ENCODE measurements at places on chromosomes 7 and 10.

- no peak for DNase-seq
Measured at GRCh38 chr10:129494740-129495139, 27.7 kb downstream of the MGMT start.

- no peak for DNase-seq
Measured at GRCh38 chr7:1769286-1770200, 99.5 kb downstream of the ELFN1 start.

DNA sequence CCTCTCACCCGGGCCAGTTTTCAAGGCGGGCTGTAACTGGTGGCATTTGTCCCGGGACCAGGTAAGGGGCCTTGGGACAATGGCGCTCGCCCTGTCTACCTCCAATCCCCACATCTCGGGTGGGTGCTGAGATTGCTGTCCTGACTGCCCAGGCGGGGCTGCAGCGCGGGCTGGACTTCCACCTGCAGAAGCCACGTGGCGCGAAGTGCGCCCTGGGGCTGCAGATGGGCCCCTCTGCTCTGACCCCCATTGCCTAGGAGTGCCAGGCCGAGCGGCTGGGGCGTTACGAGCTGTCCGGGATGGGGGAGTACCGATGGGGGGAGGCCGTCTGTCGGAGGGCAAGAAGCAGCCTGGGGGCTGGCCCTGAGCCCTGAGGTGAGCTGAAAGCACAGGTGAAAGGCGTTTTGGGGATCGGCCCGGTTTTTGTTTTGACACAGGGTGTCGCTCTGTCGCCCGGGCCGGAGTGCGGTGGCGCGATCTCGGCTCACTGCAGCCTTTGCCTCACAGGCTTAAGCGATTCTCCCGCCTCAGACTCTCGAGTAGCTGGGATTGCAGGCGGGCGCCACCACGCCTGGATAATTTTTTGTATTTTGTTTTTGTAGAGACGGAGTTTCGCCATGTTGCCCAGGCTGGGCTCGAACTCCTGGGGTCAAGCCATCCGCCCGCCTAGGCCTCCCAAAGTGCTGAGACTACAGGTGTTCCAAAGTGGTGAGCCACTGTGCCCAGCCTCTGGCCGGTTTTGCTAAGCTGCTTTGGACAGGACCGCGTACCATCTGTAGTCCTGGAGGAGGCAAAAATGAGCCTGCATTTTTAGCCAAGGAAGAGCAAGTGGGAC, at the start of gene SFXN2:
Gene SFXN2 (plus strand): TSS at position 16 of the 835 bp plus-strand sequence. CDS start 12,001 bp downstream, outside the sequence.
- peak; percentile 70 for DNase-seq

GRCh38 chr7:18570890-18571478, 75.4 kb downstream of the HDAC9 start:
- DNase-seq = no peak

GRCh38 chr10:132162021-132162531, 24.7 kb upstream of the DPYSL4 start:
- no peak for DNase-seq

GRCh38 chr7:137961200-137962177, 40.4 kb downstream of the CREB3L2 start:
- no peak for DNase-seq

DNA sequence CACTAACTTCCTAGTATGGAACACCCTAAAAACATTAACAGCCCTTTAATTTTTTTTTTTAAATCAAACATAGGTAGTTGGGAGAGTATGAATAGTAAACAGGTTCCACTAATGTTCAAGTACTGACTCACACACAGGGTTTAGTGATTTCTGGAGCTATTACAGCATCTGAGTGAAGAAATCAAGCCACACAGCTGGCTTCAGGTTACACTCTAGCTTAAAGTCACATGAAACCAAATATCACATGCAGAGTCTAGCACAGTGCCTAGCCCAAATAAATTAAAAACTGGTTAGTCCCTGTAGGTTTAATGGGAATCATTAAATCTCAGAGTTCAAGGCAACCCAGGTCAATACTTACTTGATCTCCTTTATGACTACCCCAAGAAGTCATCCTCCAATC, 11.6 kb downstream of the PANK1 start:
- no peak for DNase-seq

DNA sequence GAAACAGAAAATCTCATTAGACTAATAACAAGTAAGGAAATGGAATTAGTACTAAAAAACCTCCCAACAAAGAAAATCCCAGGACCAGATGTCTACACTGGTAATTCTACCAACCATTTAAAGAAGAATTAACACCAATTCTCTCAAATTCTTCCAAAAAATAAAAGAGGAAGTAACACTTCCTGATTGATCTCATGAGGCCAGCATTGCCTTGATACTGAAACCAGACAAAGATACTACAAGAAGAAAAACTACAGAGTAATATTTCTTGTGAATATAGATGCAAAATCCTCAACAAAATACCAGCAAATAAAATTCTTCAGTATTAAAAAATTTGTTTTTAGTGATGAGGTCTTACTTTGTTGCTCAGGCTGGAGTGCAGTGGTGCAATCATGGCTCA, 21.3 kb downstream of the GCK start:
- no peak for DNase-seq

DNA sequence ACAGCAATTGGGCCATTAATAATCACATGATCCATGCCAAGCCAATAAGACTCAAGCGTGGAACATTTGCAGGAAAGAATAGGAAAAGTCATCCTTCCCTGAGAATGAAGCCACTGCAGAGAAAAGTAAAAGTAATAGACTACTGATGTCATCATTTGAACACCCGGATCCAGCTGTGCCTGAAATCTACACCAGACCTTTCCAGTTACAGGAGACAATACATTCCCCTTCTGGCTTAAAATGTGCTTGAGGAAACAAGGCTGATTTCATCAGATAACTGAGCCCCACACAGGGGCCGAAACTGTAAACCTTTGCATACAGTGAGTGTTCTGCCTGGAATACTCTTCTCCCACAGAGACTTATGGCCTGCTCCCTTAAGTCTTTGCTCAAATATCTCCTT, 232.8 kb downstream of the KCNMA1 start:
- no peak for DNase-seq

DNA sequence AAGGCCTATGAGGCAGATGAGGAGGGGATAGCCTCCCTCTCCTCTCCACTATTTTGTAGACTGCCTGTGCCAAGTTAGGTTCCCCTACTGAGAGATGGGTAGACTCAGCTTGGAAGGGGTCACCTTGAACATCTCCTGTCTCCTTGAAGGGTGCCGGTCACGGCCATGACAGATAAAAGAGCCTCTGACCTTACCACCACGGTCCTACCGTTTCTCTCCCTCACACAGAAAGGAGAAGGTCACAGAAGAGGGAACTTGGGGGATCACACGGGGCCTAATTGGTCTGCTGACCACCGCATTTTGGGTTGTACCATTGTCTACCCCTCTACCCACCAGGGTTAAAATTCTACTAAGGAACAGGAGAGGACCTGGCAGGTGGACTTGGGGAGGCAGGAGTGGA, 17.0 kb downstream of the PRSS2 start:
- DNase-seq = no peak

DNA sequence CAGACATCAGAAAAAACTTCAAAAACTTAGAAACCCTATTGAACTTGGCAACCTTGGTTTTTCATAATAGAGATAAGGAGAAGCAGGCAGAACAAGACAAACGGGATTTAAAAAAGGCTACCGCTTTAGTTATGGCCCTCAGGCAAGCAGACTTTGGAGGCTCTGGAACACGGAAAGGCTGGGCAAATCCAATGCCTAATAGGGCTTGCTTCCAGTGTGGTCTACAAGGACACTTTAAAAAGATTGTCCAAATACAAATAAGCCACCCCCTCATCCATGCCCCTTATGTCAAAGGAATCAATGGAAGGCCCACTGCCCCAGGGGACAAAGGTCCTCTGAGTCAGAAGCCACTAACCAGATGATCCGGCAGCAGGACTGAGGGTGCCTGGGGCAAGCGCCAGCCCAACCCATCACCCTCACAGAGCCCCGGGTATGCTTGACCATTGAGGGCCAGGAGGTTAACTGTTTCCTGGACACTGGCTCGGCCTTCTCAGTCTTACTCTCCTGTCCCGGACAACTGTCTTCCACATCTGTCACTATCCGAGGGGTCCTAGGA, 115.3 kb downstream of the NRCAM start:
- DNase-seq = no peak

DNA sequence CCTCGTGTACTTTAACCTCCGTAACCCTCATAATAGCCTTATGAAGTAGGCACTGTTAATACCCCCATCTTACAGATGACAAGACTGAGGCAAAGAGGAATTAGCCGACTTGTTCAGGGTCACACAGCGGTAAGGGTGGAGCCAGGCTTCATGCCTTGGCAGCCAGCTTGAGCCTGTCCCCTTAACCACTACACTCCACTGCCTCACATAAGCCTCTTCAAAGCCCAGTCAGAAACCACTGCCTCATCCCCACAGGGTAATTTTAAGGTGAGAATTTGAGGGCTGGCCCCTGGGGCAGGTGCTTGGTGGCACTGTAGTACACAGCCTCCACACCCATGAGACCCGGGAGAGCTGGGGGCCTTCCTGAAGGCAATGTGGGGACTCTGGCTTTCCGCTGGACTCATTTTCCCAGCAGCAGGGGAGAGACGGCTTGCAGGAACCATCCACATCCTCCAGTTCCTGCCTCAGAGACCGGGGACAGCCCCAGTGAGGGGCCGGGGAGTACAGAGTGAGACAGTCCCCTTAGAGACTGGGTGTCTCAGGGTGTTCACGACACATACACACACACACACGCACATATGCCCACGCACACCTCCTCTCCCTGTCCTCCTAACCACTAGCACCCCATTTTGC, 7.6 kb upstream of the C10orf105 start:
- DNase-seq = no peak
